ENCODE measurements at places on chromosomes 12 and 14.

- no peak for DNase-seq
Measured at GRCh38 chr14:60753264-60754119, 18.9 kb downstream of the MNAT1 start.

- DNase-seq, result no peak
Measured at GRCh38 chr14:36818794-36819384, 157.2 kb downstream of the PAX9 start.

DNA sequence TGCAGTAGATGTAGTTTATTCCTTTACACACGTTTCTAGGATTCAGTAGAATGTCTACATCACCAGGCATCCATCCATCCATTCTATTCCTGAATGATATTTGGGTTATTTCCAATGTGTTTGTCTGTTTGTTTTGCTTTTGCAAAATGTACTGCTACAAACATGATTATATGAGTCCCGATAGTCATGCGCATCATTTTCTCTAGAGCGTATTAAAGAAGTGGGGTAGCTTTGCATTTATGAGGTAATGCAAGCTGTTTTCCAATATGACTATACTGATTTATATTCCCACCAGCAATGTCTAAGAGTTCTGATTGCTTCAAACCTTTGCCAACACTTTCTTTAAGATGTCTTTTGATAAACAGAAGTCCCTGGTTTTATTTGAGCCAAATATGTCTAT, 253.2 kb downstream of the NOVA1 start:
- DNase-seq, result no peak

GRCh38 chr12:116152268-116152667, 125.2 kb downstream of the MED13L start:
- no peak for DNase-seq

DNA sequence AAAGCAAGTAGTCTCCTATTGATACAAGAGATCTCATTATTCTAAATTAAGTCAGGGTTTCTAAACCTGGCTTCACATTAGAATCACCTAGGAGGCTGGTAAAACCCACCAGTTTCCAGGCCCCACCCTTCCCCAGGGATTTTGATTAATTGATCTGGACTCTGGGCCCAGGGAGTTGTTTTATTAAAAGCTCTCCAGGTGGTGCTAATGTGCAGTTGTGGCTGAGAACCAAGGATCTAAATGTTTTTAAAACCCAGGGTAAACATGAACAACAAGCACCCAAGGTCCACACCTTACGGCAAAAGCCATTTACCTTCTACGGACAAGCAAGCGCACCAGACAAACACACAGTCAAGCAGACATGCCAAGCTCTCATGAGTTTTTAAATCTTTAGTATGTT, 73.9 kb downstream of the SLC2A13 start:
- DNase-seq, result no peak

GRCh38 chr14:25396128-25396527, 346.2 kb upstream of the STXBP6 start:
- no peak for DNase-seq

GRCh38 chr14:61889914-61890351, 127.7 kb downstream of the SNAPC1 start:
- no peak for DNase-seq

- peak; percentile 26 for DNase-seq
Measured at GRCh38 chr14:93135399-93135798, 19.7 kb upstream of the ITPK1 start.

- no peak for DNase-seq
Measured at GRCh38 chr12:109771746-109772621, 58.4 kb downstream of the FAM222A start.

DNA sequence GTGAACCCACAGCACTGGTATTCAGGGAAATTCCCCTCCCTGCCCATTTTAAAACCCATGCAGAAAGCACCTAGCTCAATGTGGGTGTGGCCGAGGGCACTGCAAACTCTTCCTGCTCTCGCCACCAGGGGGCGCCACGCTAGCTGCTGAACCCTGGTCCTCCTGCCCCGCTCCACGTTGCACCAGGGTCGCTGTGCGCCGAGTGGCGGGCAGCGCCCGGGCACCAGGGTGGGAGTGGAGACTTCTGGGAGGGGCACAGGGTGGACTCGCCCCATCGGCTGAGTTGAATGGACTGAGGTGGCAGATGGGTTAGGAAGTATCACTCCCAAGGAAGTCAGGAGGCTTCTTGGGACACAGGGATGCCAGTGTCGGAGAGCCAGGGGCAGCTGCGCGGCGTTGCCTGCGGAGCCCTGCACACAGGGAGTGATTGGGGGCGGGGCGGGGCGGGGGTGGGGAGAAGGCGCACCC, 48.1 kb upstream of the BCL11B start:
- DNase-seq, result peak; percentile 65

GRCh38 chr12:125473501-125473900, 408.3 kb downstream of the AACS start:
- no peak for DNase-seq

GRCh38 chr12:25262389-25263074, 11.8 kb upstream of the KRAS start:
- no peak for DNase-seq

- DNase-seq, result peak; percentile 27
Measured at GRCh38 chr12:54463034-54463433, 10.4 kb downstream of the GTSF1 start.

DNA sequence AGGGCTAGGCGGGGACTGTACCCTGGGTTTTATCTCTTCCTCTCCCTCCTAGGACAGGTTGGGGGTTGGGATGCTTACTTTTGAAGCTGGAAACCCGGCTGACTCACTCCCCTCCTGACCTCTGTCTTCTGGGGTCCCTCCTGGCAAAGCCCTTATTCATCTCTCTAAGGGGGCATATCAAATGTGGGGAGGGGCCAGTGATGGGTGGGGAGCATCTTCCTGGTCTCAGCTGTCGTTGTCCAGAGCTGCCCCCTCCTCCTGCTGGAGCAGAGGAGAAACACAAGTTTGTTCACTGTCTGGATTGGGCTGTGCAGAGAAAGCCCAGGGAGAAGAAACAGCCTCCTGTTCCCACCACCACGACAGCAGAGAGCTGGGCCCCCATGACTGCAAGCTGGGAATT, 85.8 kb downstream of the TNFAIP2 start:
- DNase-seq, result no peak

DNA sequence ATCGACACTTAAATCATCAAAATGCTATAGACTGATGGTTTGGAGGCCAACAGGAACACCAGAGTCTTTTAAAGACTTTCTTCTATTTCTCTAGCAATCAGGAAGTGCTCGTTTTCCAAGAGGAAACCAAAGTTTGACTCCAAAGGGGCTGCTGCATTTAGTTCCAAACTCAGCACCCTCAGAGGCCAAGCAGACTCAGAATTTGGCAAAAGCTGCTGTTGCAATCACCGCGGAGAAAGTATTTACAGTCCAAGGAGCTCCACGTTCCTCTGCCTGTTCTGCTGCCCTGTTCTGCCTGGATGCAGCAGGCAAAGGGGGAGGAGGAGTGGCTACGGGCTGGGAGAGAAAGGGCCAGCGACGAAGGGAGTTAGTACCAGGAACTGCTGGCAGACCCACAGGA, 325.1 kb downstream of the BCL11B start:
- no peak for DNase-seq

DNA sequence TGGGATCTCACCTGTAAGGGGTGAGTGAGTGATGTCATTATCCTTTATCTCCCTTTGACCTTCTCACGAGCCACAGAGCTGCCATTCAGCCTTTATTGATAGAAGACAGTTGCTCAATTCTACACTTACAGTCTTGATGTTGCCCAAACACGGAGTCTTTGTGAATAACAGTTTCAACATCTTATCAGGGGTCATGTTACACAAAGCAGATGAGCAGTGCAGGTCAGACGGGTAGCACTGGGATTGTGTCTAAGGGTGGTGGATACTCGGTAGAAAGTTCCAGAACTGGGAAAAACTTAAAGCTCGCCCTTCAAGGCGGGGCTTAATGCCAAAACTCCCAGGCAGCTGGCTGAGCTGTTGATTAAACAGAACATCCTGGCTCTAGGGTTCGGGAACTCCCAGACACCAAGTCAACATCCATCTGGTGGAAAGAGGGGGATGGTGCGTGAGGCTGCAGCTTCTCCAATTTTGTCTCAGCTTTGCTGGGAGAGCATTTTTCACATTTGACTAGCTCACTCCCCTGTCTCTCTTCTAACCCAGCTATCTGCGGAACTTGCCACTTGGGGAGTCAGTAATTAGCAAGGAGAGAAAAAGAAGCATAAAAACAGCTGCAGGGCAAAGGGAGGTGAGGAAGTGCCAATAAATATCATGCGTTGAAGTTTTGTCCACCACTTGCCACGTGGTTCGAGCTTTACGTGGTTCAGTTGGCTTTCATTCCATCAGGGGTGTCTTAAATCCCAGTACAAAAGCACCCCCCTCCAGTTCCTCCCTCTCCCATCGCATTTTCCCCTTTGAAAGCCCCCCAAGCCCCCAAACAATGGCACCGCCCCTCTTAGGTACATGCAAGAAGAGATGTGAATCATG, 31.0 kb downstream of the FOXN4 start:
- no peak for DNase-seq

DNA sequence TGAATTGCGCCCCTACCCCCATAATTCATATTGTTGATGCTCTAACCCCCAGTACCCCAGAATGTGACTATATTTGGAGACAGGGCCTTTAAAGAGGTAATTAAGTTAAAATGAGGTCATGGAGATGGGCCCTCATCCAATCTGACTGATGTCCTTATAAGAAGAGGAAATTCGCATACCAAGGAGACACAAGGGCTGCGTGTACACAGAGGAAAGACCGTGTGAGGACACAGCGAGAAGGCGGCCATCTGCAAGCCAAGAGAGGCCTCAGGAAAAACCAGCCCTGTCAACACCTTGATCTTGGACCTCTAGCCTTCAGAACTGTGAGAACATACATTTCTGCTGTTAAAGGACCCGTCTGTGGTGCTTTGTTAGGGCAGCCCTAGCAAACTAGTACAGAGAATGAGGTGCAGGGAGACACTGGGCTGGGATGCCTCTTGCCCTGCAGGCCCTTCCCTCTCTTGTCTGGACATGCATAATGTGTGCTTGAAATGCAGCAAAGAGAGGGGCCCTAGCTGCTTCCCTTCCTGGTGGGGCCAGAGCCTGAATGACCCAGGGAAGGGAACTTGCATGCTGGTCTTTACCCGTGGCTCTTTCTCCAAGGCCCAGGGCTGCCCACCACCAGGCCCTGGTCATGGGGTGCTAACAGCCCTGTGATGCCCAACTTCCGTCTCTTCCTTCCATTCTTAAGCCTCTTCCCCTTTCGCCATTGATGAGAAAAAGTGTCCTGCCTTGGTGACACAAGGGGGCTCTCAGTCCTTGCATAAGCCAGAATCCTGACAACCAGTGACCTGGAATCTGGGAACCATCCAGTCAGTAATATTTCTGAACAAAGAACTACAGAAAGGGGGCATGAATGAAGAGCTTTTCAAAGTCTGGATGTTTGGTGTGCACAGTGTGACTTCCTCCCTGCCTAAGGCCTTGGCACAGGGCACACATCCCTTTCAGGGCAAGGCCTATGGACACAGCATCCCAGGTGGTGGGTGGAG, 50.0 kb upstream of the GPATCH2L start:
- DNase-seq, result no peak

- no peak for DNase-seq
Measured at GRCh38 chr14:84527706-84528105, 1002.2 kb upstream of the FLRT2 start.

DNA sequence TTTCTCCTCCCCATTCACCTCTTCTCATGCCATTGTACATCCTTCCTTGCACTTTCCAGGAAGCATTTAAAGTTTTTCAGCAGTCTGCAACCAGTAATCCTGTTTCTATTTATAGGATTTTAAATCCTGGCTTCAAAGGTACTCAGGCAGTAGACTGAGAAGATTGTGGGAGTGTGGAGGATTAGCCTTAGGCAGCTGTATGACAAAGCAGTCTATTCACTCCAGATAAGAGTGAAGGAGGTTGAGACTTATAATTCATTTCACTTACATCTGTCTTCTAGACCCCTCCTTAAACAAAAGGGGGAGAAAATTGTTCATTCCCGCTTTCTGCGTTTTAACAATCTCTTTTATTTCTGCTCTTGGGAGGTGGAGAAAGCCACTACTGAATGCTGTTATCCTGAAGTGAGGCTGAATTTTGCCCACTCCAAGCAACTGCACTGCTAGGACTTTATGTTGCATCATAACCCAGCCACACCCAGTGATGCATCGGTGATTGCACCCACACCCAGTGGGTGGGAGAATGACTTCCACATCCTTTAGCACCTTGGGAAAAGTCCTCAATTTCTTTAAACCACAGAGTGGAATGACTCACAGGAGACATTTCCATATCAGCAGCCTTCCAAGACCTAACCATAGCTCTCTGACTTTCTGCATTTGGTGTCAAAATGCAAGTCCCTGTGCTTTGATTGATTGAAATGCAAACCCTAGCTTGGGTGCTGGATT, 382.5 kb upstream of the ATP2B1 start:
- peak; percentile 14 for DNase-seq

- no peak for DNase-seq
Measured at GRCh38 chr14:70671652-70672644, 30.2 kb downstream of the TTC9 start.

DNA sequence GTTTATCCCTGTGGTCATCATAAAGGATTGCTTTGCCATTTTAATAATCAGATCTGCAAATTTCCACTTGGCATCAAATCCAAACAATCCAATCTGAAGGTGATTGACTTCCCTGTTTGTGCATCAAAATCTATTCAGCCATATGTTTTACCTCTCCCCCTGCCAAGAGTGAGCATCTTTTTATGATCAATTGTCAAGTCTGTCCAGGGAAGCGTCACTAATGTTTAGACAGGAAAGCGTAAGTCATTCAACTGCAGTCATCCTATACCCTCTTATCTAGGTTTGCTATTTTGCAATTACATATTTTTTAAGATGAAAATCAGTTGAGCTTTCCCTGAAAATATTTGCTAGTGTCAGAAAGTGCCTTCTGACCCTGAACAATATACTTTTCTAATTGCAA, 1224.1 kb upstream of the SEL1L start:
- no peak for DNase-seq

GRCh38 chr12:102948941-102949352, 8.5 kb upstream of the ASCL1 start:
- DNase-seq, result no peak

GRCh38 chr12:70243510-70244371, 508 bp downstream of the CNOT2 start:
- DNase-seq, result peak; percentile 80

GRCh38 chr12:127696963-127697362, 570.0 kb upstream of the TMEM132C start:
- DNase-seq, result no peak

GRCh38 chr12:12686472-12686871, 9.5 kb downstream of the GPR19 start:
- no peak for DNase-seq

GRCh38 chr12:26369588-26369987, 174.2 kb downstream of the SSPN start:
- DNase-seq, result peak; percentile 61

GRCh38 chr12:32659908-32660440, 19.1 kb upstream of the DNM1L start:
- DNase-seq, result no peak

DNA sequence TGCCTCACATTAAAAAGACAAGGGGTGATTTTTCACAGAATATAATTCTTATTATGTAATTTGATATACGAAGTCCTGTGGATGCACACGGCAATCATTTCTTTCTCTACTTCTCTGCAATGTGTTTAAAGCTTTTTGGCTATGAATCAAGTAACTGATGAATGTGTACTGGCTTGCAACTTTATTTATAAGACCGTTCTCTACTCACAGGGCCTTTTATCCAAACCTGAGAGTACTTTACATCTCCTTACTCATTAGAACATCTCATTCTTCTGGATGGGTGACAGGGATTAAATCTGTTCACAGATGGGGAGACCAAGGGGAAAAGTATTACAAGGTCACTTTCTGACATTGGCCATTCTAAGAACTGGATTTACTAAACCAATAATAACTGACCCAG, 215.8 kb upstream of the DIO2 start:
- no peak for DNase-seq

- DNase-seq, result no peak
Measured at GRCh38 chr12:20144341-20144740, 224.0 kb upstream of the PDE3A start.

GRCh38 chr12:113762882-113763816, 203.0 kb downstream of the RBM19 start:
- no peak for DNase-seq
